Dorsolateral prefrontal cortex (tissue), 122 donors: ENCODE measurements at places on chromosomes 6 and 20.

- no peak for DNase-seq
These were observed 51.7 kb downstream of the UQCC1 start for GRCh38 chr20:35360033-35360432.

- no peak for DNase-seq
These were observed 3.1 kb downstream of the STXBP5 start for GRCh38 chr6:147207351-147207750.

DNA sequence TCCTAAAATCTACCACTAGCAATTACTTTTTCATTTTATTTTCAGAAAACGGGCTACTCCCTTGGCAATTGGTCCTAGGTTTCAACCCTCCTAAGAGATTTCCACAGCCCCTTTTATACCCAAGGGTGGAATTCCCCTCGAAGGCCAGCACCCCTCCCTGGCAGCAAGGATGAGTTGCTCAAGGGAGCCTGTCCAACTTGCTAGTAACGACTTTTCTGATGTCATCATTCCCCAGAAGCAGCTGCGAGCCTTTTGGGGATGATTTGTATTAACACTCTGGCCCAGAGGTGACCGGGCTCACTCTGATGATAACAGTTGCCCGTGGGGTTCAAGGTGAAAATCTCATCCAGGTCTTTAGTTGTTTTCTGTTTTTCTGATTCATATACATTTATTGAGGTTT, 30.7 kb upstream of the NAA20 start:
- no peak for DNase-seq

DNA sequence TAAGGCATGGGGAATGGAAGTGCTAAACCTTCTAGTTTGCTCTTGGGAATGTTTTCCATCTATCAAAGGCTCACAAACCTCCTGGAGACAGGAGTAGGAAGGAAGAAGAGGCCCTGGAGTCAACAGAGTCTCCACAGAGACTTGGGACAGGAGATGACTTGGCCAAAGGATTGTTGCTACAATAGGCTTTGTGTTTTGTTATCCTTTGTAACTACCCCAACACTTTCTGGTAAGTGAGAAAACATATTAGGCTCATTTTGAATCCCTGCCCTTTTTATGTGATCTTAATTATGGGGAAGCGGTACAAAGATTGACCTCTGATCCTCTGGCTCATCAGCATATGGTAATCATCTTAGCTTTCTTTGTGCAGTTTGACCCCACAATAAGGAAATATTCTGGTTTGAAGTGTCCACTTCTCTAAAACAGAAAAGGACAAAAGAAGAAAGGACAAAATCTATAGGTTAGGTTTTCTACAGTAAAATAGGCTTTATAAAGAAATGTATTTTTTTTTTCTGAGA, 24.1 kb upstream of the GTF3C6 start:
- no peak for DNase-seq

DNA sequence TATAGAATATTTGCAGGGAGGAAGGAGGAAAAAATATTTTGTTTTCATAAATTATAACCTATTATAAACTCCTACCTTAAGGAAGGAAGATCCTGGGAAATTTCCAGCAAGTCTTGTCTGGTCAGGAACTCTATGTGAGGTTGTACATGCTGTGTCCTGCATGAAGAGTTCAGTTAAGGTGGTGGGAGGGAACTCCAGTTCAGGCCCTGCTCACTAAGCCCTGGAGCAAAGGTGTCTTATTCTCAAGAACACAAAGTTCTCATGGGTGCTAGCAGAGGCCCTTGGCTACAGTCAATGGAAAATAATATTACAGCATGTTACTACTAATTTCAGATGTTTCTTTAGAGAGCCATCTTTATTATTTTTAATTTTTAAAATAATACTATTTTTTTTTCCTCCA, 3.8 kb upstream of the OGFRL1 start:
- no peak for DNase-seq

DNA sequence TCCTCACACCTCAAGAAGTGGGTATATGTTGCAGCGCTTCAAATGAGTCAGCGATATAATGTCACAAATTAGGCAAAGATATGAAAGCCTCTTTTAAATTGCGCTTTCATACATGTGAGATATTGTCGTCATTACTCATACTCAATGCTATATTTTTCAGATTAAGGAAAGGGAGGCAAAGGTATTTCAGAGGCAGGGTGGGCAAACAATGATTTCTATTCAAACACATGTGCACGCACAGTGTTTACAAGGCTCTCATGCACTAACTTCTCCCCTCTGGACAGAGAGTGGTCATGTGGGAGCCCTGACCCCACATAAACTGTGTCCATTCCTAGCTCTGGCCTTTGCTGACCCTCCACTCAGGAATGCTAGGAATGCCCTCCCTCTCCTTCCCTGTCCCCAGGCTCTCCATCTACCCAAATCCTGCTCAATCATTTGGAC, 112.1 kb upstream of the TMEM170B start:
- no peak for DNase-seq

DNA sequence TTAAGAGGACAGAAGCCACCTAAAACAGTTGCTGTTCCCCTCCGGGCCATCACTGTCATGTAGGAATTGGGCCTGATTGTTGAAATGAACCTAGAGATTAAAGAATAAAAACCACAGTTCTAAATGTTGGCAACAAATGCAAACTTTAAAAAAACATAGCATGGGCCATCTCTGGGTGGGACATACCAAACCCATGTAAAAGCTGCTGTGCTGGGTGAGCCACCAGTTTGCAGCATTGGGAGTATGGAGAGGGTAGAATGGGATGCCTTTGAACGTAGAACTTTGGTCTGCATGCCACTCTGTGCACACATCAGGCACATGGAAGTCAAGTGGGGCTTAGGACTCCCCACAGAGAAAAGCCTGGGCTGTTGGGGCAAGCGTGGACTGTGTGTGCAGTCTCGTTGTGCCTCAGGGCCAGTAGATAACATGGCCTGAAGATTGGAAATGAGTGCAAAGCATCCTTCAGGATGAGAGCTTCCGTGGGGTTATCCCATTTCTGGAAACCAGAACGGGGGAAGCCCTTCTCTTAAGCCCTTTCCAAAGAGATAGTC, 28.1 kb downstream of the EPB41L1 start:
- no peak for DNase-seq

- no peak for DNase-seq
These were observed 44.3 kb upstream of the BCLAF1 start for GRCh38 chr6:136333824-136334464.

DNA sequence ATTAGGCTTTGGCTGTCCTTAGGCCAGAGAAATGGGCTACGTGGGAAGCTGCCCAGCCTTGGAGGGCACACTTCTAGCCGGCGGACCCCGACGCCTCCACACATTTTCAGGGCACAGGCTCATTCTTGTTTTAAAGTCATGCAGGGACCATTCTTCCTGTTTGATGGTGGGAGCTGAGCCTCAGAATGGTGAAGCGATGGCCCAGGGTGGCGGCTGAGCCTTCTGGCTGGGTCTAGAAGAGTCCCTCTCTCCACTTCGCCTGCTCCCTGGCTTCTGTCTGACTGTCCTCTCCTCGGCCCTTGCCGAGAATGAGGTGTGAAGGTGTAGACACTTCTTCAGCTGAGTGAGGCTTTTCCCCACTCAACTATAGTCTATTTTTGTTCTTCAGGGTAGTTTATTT, 114.4 kb downstream of the SULF2 start:
- no peak for DNase-seq

GRCh38 chr6:105641504-105641903, 238.6 kb upstream of the PREP start:
- no peak for DNase-seq

- DNase-seq, result no peak
These were observed 28.6 kb upstream of the ARFGEF2 start for GRCh38 chr20:48892891-48893290.

- DNase-seq, result no peak
These were observed 60.4 kb upstream of the GFRAL start for GRCh38 chr6:55266896-55267295.

DNA sequence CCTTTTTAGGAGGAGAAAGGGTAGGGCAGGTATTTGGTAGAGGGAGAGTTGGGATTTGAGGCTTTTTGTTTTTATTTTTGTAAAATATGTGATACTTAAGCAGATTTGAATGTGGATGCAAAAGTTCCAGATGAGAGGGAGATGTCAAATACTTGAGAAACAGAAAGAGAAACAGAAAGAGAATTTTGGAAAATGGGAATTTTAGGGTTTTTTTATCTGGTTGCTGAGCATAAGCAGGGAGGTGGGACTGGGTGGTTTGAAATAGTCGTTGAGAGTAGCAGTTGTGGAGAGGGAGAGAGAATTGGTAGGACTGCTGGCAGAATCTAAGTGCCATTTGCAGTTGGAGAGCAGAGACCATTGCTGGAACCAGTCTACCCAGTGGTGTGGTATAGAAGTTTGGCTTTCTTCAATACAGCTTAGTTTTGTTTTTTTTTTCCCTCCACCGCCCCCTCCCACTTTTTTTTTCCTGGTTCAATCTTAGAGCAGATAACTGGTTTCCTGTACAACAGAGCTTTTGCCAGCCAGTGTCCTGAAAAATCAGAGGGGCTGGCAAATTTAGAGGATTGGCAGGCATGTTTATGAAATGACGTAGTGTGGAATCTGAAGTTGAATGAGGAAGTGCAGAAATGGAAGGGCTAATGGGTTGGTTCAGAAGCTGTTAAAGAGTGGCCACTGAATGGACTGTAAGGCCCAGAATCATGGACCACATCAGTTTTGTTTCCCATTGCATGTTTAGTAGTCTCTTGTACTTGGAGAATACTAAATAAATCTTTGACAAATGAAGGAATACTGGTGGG, 68.7 kb downstream of the ATRN start:
- no peak for DNase-seq

- DNase-seq, result peak; percentile 94
These were observed at the start of the genes ARFRP1 and ZGPAT for GRCh38 chr20:63707558-63708300. Gene ARFRP1 (minus strand): TSS chr20:63707976. CDS start chr20:63707091, 885 bp downstream. Gene ZGPAT (plus strand): TSS chr20:63708039. CDS start chr20:63708581, 542 bp downstream.

DNA sequence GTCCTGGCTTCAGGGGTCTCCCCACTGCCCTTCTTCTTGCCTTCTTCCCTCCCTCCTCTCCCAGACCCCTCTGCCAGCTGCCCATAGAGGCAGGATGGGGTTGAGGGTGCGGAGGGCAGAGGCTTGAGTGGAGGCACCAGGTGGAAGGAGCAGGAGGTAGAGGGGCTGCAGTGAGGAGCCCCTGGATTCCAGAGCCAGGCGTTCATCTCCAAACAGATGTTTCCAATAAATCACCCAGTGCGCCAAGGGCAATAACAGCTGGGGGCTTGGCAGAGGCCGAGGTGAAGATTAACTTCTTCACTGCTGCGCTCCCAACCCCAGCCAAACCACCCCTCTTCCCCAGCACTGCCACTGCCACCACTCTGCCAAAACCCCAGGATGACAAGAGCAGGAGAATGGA, 10.7 kb downstream of the MDFI start:
- DNase-seq, result no peak

DNA sequence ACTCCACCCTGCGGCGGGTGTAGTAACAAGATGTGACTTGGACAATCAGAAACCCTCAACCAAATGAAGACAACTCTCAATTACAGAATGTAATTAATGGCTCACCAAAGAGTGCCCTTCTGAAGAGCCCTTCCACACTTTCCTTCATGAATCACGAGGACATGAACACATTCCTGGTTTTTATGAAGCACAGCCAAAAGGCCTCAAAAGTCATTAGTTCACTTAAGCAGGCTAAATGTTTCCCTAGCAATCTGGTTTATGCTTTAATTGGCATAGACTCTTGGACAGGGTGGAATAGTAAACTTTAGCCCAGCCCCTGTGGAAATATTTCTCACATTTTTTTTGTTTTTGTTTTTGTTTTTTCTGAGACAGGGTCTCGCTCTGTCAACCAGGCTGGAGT, 20.5 kb downstream of the CPNE5 start:
- DNase-seq, result no peak

GRCh38 chr6:139473731-139474130, 99.3 kb upstream of the CITED2 start:
- no peak for DNase-seq

DNA sequence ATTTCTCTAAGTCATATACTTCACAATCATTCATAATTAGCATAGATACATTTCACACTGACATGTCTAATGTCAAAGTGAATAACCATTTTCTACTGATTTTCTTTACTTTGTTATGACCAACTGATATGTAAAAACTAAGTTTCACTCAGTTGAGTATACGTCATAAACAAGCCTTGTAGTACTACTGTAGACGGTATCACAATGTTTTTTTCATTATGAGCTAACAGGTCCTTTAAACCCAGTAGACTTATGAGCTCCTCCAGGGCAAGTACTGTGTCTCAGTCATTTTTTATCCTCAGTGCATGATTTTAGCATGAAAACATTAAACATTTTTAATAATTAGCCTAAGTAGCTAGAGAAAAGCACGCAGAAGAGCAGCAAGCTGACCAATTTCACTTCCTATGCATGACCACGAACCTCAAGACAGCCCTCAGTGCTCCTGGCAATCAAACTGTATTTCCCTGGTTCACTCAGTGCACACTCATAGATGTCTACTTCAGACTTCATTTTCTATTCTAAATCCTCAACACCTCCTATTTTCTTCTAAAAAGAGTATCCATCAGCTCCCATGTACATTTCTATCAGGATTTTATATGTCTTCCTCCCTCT, 32.0 kb upstream of the TFAP2D start:
- DNase-seq, result no peak

GRCh38 chr6:45310118-45310788, 17.9 kb upstream of the RUNX2 start:
- no peak for DNase-seq

- no peak for DNase-seq
These were observed 35.2 kb downstream of the GPX6 start for GRCh38 chr6:28480253-28480932.

DNA sequence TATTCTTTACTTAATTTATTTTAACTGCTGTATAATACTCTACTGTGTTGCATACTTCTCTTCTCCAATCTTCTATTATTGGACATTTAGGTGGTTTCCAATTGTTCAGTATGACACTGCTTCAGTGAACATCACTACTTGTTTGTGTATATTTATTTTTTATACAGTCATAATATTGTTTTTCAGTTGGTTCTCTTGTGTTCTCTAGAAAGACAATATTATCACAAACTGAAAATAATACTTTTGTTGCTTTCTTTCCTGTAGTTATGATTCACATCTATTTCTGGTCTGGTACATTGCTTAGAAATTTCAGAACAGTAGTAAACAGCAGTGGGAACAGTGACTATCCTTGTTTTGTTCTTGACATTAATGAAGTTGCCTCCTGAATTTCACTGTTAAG, 62.8 kb upstream of the GTSF1L start:
- DNase-seq, result no peak

DNA sequence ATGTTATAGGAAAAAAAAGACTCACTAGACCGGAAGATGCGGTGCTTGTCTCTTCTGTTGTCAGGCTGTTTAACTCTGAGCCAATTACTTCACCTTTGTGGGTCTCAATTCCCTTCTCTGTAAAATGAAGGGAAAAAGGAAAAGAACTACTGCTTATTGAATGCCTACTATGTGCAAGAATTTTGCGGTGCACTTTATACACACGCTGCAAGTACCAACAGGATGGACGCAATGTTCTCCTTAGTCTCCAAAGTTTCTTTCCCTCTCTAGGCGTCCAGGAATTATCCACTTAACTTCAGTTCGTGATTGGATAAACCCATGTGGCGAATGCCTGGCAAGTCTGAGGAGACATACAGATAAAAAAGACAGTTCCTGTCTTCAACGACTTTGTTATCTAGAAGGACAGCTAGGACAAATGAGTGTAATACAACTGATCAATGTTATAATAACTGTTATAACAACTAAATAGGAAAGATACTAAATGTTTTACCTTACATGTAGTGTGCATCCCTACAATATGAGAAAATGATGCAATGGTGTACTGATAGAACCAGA, 69.0 kb upstream of the JARID2 start:
- DNase-seq, result no peak

- no peak for DNase-seq
These were observed 145.7 kb downstream of the KHDC1L start for GRCh38 chr6:73079611-73079955.

- DNase-seq, result peak; percentile 24
These were observed 245.3 kb downstream of the DLL1 start for GRCh38 chr6:170045563-170045960.
